ENCODE measurements at places on chromosomes 5 and 9.

DNA sequence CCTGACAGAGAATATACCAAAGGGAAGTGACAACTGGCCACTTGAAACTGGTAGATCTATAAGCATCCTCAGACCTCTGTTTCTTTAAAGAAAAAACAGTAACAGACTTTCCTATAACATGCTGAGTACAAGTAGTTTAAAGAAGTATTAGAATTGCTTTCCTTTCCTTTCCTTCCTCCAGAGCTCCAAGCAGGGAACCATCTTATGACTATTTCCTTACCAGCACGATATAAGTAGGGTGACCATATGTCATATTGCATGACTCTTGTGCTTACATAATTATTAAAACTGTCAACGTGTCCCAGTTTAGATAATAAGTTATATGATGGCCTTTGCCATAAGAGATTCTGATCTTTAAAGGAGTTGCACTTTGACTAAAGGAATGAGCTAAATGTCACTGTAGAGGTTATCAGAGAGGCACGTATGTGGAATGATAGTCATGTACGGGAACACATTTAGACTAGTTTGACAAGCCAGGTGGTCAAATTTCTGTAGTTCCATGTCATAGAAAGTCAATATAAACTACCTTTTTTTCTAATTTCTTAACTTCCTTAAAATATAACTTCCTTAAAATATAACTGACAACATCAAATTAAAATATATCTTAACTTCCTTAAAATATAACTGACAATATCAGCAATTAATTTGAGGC is 212.7 kb upstream of the CD180 start:
- no peak for DNase-seq

DNA sequence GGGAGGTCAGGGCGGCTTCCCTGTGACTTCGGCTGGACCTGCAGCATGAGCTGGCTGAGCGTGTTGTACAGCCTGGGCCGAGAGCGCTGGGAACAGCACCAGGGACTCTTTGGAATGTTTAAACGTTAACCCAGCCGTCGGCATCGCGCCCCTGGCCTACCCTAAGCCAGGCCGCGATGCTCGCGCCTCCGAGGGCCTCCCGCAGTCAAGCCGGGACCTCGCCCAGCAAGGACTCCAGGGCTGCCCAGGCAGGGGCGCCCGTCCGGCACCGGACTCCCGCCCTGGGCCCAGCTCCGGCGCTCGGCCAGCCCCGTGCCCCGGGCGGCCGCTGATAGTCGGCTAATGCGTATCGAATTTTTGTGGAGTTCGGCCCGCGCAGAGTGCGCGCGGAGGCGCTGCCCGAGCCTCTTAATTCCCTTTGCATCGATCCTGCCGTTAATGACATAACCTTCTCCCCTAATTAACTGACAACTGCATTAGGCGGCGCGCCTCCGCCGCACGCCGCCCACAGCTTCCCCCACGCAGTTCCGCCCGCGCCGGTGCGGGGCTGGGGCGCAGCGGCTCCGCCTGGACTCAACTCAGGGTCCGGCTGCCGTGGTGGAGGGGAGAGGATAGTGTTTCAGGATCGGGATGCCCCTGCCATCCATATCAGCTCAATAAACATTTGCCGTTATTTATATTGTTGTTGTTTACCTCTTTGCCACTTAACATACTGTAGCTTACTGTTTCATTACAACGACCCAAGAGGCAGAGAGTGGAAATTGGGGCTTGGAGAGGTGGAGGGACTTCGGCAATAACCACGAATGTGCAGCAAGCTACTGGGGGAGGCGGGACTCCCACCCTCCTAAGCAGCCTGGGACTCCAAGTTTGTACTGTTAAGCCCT is 28.8 kb upstream of the CDC23 start:
- DNase-seq: peak; percentile 30

DNA sequence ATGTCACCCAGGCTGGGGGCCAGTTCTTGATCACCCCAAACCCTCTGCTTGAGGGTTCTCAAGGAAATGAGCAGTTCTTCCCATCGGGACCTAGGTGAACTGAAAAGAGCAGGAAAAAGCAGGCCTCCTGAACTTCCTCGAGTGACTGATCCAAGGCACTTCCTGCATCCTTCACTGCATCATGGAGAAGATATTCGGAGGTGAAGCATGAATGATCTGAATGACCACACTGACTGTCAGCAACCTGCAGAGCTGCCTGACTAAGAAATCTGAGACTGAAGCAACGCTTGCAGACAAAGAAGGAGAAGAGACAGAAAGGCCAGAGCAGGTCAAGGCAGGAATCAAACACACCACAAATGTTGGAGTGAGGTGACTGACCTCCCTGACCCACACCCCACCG is 420.2 kb downstream of the AGTPBP1 start:
- no peak for DNase-seq

- DNase-seq: no peak
These were observed 72.2 kb upstream of the FAM169A start for GRCh38 chr5:74938250-74938933.

DNA sequence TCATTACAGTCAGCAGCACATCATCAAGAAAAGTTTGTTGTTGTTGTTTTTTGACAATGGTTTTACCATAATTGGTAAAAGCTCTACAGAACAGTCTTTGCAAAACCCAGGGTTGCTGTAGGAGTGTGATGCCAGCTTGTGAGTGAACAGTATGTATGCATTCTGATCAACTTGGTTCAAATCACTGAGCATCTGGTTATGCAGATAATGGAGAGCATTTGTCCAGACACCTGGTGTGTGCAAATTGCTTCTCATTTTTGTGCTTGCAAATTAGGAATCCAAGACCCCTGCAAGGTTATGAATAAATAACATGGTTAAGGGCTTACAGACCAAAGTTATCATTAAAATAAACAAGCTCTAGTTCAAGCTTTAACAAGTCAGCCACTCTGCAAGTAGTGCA is 448.7 kb upstream of the ACTBL2 start:
- no peak for DNase-seq

DNA sequence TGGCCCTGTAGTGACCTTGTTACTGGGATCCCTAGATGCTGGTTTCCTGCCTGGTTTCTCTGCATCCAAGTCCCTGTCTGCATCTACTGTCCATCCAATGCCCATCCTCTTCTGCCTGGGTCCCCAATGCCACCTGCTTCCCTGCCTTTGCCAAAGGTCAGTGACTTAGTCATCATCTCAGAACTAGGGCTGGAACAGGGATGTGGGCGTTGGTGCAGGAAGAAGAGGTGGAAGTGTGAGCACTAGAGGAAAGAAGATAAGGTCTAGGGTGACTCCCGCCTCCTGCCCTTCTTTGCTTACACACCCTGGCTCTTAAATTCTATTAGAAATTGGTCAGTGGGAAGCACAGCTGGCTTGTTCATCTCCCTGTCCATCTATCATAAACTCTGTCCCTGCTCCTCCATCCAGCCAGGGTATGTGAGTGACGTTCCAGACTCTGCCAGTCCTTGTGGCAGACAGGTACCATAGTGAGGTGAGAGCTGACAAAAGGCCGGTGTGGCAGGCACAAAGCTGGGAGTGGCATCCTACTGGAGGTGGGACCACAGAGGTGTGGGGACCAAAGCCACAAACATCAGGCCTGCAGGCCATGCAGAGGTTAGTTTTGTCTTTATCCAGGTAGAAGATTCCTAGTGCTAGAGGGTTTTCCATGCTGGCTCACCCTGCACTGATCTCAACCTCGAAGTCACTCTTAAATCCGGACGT is 9.2 kb downstream of the PTPN3 start:
- DNase-seq: no peak

- DNase-seq: no peak
These were observed 267.9 kb upstream of the SEMA6A start for GRCh38 chr5:116842514-116842961.

GRCh38 chr5:87004101-87004500 is 263.6 kb upstream of the RASA1 start:
- DNase-seq: no peak
